ENCODE measurements at places on chromosomes 12 and 14.

DNA sequence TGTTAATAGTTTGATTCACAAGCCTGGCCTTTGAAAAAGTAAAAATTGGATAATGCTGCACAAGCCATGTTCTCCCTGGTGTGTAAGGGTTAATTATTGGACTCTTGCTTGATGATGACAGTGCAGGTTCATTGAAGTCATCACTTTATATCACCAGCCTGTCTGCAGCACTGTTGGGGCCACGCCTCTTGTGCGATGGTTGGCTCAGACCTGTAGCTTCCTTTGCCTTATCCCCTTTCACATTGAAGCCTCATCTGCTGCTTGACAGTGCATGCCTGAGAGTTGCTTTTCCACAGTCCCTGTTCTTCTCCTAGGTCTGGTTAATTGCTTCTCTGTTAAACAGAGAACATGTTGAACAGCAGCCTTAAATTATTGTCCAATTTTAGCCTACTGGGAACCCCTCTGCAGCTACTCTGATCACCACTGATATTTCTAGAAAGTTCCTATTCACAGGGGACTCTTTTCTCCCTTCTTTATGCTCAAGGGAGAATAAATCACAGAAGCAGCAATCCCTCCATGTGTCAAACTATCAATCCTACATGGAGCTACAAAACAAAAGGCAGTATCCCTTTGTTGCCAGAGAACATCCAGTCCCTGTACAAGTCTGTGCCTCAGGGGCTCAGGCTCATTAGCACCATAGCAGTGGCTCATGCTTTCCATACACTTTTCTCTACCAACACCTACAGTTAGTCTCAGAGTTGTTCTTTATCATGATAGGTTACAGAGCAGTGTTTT is 322.1 kb downstream of the RGS6 start:
- DNase-seq: no peak

- DNase-seq: no peak
Measured at GRCh38 chr14:72924337-72924736, 1.9 kb upstream of the DCAF4 start.

DNA sequence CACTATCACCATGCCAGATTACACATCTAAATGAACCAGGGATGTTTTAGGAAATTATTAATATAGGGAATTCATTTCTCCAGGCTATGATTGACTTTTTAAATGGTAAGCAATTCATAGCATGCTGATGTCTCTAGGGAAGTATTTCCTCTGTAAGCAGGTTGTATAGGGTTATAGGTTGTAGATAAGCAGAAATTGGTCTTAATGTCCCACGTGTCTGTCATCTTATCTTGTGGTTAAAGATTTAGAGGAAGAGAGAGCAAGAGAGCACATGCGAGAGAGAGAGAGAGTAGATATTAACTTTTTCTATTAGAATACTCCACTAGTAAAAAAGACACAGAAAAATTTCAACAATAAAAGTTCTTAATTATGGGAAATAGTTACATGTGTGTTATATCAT is 32.6 kb downstream of the TRHDE start:
- DNase-seq: no peak

DNA sequence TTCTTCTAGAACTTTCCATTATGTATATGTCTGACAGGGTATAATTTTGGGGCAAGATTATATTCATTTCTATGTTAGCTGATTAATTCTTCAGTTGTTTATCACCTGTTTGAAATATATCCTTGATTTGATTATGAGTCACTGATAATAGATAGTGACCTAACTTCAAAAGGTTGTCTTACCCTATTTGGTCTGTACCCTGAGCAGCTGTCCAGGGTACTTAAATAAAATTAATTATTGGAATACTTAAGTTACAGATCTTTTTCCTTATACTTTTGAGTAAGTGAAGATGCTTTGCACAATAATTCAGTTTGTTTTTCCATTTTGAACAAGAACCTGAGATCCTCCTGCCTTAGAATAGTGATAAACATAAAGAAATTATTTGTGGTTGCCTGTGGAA is 13.2 kb upstream of the NPAS3 start:
- DNase-seq: no peak

Measured in inflammatory macrophage treated with lipopolysaccharide for 4 hours (primary cell).